SW480 (cell line): ENCODE measurements at places on chromosomes 4 and X.
A peak's percentile ranks its signal among the peaks of the same experiment; 100 is the strongest.

DNA sequence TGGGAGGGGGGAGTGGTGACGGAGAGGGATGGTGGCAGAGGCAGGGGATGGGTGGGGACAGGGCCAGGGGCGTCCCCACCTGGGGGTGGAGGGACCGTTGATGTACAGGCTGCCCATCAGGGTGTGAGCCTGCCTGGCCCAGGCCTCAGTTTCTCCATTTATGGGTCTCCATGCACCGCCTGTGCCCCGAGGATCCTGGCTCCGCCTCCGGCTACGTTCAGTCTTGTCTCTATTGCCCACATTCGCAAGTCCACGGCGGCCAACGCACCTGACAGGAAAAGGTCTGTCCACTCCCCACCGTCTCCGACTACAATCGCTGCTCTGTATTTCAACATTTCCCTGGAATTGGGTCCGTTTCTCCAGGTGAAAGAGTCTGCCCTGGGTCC lies 96.3 kb upstream of the NKX1-1 start:
- no peak for DNase-seq

- no peak for DNase-seq
These were observed 37.4 kb upstream of the SMIM10L2A start for GRCh38 chrX:135384161-135384836.

GRCh38 chrX:63765712-63766111 lies 19.3 kb downstream of the ARHGEF9 start:
- DNase-seq: no peak

DNA sequence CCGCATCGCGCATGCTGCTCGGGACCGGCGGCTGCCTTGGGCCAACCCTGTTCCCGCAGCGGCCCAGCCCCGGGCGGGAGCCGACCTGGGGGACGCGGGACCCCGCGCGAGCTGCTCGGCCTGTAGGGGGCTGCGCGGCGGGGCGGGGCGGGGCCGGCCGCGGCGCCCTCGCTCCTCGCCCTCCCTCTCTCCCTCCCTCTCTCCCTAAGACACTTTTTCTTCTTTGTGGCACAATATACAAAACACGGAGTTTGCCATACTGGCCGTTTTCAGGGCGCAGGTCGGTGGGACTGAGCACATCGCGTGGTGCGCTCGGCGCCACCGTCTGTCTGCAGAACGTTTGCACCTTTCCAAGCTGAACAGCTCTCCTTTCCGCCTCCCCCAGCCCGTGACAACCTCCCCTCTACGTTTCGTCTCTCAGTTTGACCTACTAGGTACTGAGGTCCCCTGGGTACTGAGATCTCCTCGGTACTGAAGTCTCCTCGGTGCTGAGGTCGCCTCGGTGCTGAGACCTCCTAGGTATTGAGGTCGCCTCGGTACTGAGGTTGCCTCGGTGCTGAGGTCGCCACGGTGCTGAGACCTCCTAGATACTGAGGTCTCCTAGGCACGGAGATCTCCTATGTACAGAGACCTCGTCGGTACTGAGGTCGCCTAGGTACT lies 261.1 kb upstream of the PLCXD1 start:
- DNase-seq: no peak

DNA sequence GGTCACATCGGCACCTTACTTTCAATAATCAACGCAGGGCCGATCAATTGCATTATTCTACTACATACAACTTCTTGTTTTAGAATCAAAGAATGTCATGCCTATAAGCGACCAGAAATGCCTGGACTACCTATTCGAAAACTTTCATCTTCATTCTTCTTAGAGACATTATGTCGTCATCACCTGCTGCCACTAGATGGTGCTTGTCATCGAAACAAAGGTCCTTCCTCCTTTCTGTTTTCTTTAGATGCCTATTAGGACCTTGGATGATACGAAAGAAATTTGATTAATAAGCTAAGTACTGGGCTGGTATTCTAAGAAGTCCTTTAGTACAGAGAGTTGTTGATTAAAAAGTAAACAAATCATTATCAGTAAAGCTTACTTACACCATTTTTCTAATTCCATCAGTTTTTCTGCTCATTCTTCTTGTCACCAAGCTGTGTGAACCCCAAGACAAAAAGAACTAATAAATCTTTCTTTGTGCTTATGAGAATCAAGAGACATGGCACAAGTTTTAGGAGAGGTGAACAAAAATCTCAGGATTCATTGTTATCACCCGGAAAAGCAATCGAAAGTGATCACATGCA lies 154.5 kb upstream of the SLC4A4 start:
- DNase-seq: peak; percentile 49

DNA sequence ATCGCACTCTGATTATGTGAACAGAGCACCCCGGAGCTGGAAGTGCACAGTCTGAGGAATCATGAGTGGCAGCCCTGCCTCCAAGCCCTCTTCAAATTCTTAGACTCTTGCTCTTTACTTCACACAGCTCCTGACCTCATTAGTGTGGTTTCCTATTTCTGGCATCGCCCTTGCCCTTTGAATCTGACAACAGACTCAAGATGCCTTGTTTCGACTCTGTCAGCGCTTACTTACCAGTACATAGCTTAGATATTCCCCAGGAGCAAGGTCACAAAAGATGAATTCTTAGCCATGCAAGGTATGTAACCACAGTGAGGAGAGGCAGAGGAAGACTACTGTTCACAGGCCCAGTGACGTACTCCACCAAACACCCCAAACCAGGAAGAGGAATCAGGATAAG lies 167.2 kb downstream of the KDR start:
- DNase-seq: no peak
